ENCODE measurements at places on chromosomes 11 and 22. TPM values are rescaled to one million over a fixed set of nuclear protein-coding genes. Genes with fewer than 3 reads are reported as not detected.

The DNAJB13 gene
- not detected for total RNA-seq

The JRKL gene
- total RNA-seq, result 4.7 TPM

The LRRC51 gene
- total RNA-seq, result 2.3 TPM

The RHOD gene
- 30.1 TPM for total RNA-seq

The APOL5 gene
- not detected for total RNA-seq

The OR8J3 gene
- total RNA-seq, result not detected

The FREY1 gene
- 0.38 TPM for total RNA-seq

The CCDC116 gene
- total RNA-seq, result not detected

The MEI1 gene
- 0.37 TPM for total RNA-seq

The SCO2 gene
- not detected for total RNA-seq

The SLC22A12 gene
- total RNA-seq, result not detected

The C22orf31 gene
- not detected for total RNA-seq

The ARHGAP42 gene
- 8.8 TPM for total RNA-seq

The MAJIN gene
- not detected for total RNA-seq

The KCNJ11 gene
- 9.9 TPM for total RNA-seq

The HRAS gene
- 46.3 TPM for total RNA-seq

The CAPN5 gene
- 3.3 TPM for total RNA-seq

The OR10D3 gene
- total RNA-seq, result not detected

The ANKK1 gene
- total RNA-seq, result not detected

The MS4A15 gene
- not detected for total RNA-seq

The CLMP gene
- total RNA-seq, result 16.9 TPM

The ADAMTS15 gene
- total RNA-seq, result 16.8 TPM

The OSBP2 gene
- total RNA-seq, result 6.7 TPM

The DNAJB7 gene
- not detected for total RNA-seq

The ABCC8 gene
- total RNA-seq, result 1.7 TPM

The PAMR1 gene
- total RNA-seq, result 13.8 TPM

The BBS1 gene
- total RNA-seq, result 14.5 TPM

The KREMEN1 gene
- 35.9 TPM for total RNA-seq
